ENCODE measurements at places on chromosomes 7 and 10.

DNA sequence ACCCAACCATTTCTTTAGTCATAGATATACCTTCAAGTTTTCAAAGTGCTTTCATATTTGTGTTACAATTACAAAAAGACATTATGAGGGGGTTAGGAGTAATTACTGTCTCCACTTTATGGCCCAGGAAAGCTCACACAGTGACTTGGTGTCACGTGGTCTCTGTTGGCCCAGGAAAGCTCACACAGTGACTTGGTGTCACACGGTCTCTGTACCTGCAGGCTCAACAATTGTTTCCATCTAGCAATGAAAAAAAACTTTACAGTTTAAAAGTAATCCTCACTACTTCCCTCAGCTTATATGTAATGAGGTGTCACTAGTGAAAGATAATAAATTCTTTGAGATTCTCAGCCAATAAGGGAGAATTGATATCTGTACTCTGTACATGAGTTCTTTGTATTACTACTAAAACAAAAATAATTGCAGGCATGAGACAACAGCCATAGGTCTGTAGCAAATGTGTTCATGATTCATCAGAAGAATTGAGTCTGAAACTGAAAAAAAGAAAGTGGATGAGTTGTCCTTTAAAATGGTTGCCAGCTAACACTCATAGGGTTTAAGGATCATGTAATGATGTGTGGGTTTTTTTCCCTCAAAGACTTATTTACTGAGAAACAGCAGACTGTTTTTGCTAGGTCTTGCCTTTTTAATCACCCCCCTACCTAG lies 10.9 kb downstream of the OGDH start:
- DNase-seq: no peak

GRCh38 chr10:68099736-68100135 lies 9.6 kb upstream of the MYPN start:
- no peak for DNase-seq

DNA sequence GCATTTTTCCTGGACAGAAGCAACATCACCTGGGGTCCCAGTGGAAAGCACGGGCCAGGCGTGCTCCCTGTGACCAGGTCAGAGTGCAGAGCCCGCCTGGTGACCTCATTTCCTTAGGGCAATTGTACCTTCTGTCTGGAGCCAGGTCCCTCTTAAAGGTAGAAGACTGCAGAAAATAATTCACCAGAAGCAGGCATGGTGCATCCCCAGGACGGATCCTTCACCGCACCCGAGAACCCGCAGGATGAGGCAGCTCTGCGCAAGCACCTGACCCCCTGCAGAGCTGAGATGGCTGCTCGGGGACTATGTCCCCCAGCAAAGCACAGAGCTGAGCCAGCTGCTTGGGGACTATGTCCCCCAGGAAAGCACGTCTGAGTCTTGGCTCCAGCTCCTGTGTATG lies 557.6 kb downstream of the PTPRN2 start:
- no peak for DNase-seq

DNA sequence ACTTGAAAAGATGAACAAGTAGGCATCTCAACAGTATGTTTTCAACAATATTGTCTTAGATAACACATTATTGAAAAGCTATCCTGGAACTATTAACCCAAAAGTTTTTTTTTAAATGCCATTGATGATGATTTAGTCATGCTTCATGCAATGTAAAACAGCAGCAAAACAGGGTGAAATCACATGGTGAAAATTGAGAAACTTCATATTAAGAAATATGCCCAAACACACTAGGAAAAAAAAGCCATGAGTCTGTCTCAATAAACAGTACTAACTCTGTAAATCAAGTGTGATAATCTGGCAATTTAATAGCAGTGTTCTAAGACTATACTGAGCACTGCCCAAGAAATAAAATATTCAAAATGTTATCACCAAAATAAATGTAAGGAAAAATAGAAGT lies 613.1 kb downstream of the KCNMA1 start:
- no peak for DNase-seq

GRCh38 chr10:48792687-48793096 lies 108.0 kb downstream of the WDFY4 start:
- DNase-seq: no peak

- no peak for DNase-seq
These were observed 122.3 kb downstream of the SGMS1 start for GRCh38 chr10:50501478-50501877.

GRCh38 chr10:31033147-31033546 lies 1.5 kb upstream of the ZNF438 start:
- DNase-seq: no peak

DNA sequence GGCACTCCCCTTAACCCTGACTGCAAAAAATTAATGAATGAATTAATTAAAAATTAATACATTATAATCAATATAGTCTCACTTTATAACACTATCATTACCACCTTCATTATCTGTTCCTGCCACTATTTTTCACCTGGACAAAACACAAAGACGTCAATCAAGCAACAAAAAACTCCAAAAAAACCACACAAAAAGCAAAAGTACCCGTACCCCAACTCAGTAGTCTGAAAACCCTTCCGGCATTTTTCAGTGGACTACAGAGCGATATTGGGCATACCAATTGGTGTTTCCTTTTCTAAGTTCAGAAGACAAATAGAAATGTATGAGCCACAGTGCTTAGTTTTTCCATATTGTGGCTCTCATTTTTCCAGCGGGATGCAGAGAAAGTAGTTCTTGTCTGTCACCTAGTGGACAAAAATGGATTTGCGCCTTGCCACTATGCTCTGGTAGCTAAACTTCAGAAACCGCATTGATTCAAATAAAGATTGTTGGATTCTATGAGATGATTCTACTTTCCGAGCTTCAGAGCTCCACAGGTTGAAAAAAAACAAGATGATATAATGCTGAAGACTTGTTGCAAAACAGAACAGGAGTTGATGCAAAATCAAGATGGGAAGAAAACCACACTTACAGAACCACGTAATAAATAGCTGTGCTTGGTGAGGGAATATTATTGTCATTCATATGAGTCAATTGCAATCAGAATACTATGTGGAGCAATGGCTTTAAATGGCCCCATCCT lies 50.6 kb upstream of the ITGB1 start:
- no peak for DNase-seq

DNA sequence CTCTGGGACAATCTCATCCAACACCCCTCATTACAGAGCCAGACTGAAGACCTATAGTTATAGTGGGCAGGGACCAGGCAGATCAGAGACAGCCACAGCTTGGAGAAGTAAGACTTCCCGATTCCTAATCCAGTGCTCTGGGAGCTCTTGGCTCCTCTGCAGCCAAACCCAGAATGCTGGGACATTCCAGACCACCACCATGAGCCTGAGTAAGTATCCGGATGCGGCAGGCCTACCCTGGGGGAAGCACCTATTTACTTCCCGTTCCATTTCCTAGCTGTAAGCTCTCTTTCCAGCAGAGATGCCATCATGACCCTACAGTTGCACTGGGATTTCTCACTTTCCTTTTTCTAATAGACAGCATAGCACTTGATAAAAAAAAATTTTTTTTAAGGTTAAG lies 16.4 kb downstream of the HIP1 start:
- no peak for DNase-seq

- no peak for DNase-seq
These were observed 305.4 kb upstream of the PFKP start for GRCh38 chr10:2761971-2762370.

DNA sequence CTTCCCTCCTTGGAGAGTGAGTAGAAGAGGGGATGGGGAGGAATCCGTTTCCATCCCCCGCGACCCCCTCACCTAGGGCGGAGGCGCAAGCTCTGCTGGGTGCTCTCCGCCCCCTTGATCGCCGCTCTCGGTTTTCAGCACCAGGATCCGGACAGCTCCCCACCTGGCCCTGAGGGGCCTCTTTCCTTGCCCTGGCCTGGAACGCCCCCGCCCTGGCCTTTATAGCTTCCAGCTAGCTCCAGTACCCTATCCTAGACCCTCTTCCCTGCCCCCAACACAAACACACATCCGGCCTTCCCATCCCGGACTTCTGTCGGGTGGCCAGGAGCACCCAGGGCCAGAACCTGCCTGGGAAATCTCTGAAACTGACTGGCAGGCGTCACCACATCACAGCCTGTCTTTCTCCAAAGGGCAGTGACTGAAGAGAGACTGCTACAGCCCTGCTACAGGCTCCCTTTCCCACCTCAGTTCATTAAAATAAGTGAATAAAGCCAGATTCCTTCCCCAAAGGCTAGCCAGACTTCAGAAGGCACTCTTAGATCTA lies 72.3 kb upstream of the LEP start:
- DNase-seq: no peak

DNA sequence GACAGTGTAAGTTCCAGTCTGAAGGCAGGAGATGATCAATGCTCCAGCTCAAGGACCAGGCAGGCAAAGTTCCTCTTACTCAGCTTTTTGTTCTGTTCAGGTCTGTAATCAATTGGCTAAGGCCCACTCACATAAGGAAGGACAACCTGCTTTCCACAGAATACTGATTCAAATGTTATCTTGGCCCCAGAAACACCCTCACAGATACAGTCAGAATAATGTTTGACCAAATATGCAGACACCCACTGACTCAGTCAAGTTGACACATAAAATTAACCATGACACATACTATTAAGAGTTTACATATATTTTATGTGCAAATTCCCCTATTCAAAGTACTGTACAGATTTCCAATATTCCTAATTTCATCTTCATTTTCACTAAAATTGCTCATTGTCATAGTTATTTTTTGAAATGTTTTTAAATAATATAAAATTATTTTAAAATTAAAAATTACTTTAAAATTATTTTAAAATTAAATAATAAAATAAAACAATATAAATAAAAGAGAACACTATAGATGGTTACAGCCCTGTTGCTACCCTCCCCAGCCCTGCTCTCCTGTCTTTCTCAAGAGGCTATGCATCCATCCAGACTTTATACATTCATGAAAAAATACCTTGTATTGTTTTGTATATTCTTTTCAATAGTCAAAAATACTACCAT lies 59.4 kb downstream of the RAB11FIP2 start:
- no peak for DNase-seq

- no peak for DNase-seq
These were observed 28.4 kb upstream of the ZNF273 start for GRCh38 chr7:64874562-64875250.

- no peak for DNase-seq
These were observed 333.9 kb upstream of the GLI3 start for GRCh38 chr7:42570944-42571343.

- DNase-seq: peak; percentile 79
These were observed 25.2 kb upstream of the ITGB1 start for GRCh38 chr10:32982911-32983909.

DNA sequence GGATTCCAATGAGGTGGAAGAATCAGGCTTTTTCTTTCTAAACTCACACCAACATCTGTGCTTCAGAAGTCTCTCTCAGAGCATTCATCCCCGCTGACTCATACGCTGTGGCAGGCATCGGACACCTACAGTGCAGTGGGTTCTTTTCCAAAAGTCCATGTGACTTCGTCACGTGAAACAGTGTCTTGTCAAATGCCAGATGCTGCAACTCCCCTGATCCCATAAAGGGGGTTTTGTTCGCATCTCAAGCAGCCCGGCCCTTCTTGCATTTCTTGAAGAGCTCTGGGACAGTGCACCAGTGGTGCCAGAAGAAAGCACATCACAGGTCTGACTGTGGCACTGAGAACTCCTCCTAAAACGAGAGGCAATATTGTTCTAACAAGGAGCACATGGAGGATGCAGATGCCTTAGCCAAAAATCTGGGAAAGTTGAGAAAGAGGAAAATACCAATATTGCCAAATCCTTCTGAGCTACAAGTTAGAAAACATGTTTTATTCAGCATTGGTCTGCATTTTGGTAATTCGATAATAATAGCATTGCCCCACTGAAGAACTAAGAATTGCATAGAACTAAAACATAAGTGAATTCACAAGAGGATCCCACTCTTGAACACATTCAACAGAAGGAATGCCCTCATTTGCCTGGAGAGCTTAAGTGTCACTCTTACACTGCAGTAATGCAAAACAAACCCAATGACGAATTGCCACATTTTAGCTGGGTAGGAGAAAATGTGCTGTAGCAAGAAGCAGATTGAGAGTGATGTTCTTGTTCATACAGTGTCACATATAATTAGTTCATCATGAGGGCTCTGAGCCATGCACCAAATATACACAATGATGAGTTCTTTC lies 204.4 kb downstream of the CXCL12 start:
- no peak for DNase-seq

- DNase-seq: no peak
These were observed 8.6 kb upstream of the GATA3 start for GRCh38 chr10:8045726-8046494.

DNA sequence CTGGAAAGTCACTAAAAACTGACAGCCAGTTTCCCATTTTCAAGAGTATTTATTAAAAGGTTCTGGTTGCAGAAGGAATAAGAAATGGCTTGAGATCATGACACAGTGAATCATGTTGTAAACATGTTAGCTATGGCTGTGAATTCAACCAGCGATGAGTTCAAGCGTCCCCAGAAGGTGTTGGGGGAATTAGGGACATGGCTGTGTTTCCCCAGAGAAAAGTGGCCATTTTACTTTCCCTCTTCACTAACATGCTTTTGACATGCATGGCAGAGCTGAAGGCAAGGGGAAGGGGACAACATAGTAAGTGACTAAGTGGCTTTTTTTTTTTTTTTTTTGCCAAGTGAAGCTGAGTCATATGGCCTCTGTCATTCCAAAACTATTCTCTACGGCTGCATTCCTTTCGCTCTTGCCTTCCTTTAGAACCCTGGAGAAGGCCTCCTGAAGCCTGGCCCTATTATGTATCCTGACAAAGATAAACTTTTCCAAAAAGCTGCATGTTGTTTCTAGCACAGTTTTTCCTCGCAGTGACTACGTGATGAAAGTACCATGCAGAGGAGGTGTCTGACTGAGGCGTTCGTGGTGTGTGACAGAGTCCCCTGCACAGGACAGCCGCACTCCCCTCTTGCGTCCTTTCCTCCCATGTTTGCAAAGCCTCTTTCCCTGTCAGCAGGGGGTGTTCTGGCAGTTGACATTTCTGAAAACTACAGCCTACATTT lies 46.9 kb downstream of the EGFR start:
- DNase-seq: no peak

- DNase-seq: peak; percentile 48
These were observed 97.4 kb downstream of the FOXL3 start for GRCh38 chr7:387132-388022.

GRCh38 chr7:159113056-159113455 lies 31.6 kb downstream of the VIPR2 start:
- no peak for DNase-seq

- no peak for DNase-seq
These were observed 26.6 kb downstream of the GET4 start for GRCh38 chr7:902996-903395.

GRCh38 chr10:83372646-83373045 lies 766.7 kb upstream of the GHITM start:
- no peak for DNase-seq
